Upper lobe of left lung (tissue), 6 donors: ENCODE measurements at places on chromosomes 12 and 14. TPM values are rescaled to one million over a fixed set of nuclear protein-coding genes. Genes with fewer than 3 reads are reported as not detected.

The CCDC88C gene
- 119 TPM for total RNA-seq

The APOF gene
- not detected for total RNA-seq

The TAS2R13 gene
- total RNA-seq: 3.0 TPM

The MAP1LC3B2 gene
- total RNA-seq: not detected

The DIO3 gene
- 2.4 TPM for total RNA-seq

The ALKBH1 gene
- total RNA-seq: 10.5 TPM

DNA sequence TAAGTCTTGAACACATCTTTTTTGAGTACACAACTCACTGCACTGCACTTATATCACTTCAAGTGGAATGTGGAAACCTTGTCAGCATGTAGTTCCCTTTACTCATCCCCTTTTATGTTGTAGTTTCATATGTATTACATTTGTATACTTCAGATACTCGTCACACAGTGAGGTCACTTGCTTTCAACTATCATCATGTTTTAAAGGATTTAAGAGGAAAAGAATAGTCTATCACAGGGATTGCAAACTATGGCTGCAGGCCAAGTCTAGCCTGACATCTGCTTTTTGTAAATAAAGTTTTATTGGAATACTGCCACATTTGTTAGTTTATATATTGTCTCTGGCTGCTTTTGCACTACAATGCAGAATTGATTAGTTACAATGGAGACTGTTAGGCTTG, 24.3 kb downstream of the CNOT2 start:
- no peak for DNase-seq
- H3K36me3 ChIP-seq: no peaks in the 10 kb centered on the region
- H3K4me1 ChIP-seq: peaks cover 6% of the 10 kb centered on the region

DNA sequence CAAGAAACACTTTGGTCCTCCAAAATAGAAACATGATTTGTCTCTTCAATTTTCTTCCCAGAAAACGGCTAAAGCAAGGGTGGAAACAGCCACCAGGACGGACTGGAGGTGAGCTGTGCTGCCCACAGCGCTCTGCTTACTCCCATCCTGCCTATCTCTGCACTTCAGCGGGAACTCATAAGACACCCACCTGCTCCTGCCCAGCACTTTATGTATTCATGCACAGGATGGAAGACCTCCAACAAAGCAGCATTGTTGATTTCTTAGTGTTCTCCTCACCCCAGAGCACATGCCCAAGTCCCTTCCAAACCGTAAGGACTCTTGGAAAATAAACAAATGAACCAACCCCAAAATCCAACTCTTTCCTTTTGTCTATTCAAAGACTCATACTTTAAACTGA, 277.2 kb downstream of the MED13L start:
- no peaks in the 10 kb centered on the region for H3K27me3 ChIP-seq
- no peak for DNase-seq
- H3K4me1 ChIP-seq: peaks cover 8% of the 10 kb centered on the region
- H3K4me3 ChIP-seq: no peak overlapping the region
- H3K27ac ChIP-seq: no peak overlapping the region

DNA sequence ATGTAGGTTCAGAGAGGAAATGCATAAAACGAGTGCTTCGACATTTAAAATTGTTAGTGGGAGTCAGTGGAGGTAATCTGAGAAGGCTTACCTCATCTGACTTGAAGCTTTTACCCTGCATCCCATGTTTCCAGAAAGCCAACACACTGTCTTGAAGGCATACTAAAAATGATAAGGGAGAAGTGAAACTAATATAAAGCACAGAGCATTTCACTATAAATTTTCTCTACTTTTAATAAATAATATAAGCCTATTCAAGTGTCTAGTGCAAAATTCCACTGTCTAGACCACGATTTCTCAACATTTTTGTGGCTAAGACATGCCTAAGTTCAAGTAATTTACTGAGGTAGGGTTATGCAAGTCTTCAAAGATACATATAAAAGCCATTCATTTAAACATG, 29.1 kb upstream of the CDKL1 start:
- peaks cover 16% of the 10 kb centered on the region for H3K36me3 ChIP-seq
- peaks cover 8% of the 10 kb centered on the region for H3K4me1 ChIP-seq
- no peak overlapping the region for H3K4me3 ChIP-seq
- DNase-seq: no peak
- H3K27ac ChIP-seq: no peak overlapping the region
- H3K27me3 ChIP-seq: no peaks in the 10 kb centered on the region

- no peak for DNase-seq
- H3K4me1 ChIP-seq: no peaks in the 10 kb centered on the region
- H3K36me3 ChIP-seq: no peaks in the 10 kb centered on the region
- H3K4me3 ChIP-seq: no peak overlapping the region
Measured at GRCh38 chr14:40599725-40600124, 1007.0 kb upstream of the LRFN5 start.

- no peak overlapping the region for H3K27ac ChIP-seq
- H3K27me3 ChIP-seq: peaks cover 27% of the 10 kb centered on the region
- H3K4me1 ChIP-seq: peaks cover 17% of the 10 kb centered on the region
Measured at GRCh38 chr14:30874999-30875787, 834 bp downstream of the COCH start.

DNA sequence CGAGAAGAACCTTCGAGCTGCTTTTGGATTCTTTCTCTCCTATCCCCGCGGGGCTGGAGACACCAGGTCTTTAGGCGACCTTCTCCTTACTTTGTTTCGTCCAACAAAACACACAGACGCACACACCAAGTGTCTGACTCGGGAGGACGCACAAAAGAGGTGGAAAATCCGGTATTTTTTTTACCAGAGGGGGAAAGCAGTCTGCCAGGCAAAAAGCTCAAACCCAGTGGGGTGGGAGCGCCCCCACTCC, 2.1 kb downstream of the SIX4 start:
- no peaks in the 10 kb centered on the region for H3K36me3 ChIP-seq
- H3K4me3 ChIP-seq: no peak overlapping the region
- no peak overlapping the region for H3K27ac ChIP-seq
- no peaks in the 10 kb centered on the region for H3K27me3 ChIP-seq
- no peak for DNase-seq
- H3K4me1 ChIP-seq: peaks cover 20% of the 10 kb centered on the region

DNA sequence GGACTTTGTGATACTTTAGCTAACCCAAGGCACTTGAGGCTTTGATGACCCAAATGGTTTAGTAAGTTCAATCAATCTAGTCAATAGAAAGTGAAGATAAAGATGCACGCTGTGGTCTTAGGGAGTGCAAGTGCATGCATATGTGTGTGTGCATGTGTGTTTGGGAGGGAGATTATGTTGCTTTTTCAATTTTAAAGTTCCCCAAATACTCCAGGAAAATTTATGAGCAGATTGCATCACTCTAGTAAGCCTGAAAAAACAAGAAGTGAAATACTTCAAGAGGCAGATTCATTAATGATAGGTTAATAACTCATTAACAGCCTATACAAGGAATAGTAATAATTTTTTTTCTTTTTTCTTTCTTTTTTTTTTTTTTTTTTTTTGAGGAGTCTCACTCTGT, 12.4 kb upstream of the SIX1 start:
- no peak for DNase-seq
- no peak overlapping the region for H3K27ac ChIP-seq
- peaks cover 8% of the 10 kb centered on the region for H3K4me1 ChIP-seq

- H3K36me3 ChIP-seq: no peaks in the 10 kb centered on the region
- no peaks in the 10 kb centered on the region for H3K4me1 ChIP-seq
- no peak overlapping the region for H3K27ac ChIP-seq
Measured at GRCh38 chr12:44674875-44675274, 201.2 kb downstream of the NELL2 start.

DNA sequence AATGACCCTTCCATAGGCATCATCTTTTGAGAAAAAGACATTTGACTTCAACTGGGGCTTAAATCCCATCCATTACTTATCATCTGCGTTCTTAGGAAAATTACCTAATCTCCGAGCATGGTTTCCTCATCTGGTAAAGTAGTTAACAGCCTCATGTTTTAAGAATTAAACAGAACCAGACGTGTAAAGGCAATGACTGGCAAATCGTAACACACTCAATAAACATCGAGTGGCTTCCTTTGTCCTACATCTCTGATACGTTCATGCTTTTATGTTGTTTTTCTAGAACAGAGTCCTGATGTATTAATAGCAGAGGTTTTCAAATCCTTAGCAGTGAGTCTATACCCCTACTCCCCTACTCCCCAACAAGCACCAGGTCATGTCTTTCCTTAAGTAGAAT, 189.7 kb upstream of the RGS6 start:
- H3K36me3 ChIP-seq: no peaks in the 10 kb centered on the region
- H3K27me3 ChIP-seq: no peaks in the 10 kb centered on the region
- H3K4me3 ChIP-seq: no peak overlapping the region
- H3K4me1 ChIP-seq: peaks cover 5% of the 10 kb centered on the region
- H3K27ac ChIP-seq: no peak overlapping the region

GRCh38 chr14:77268989-77269600, 1.9 kb downstream of the NGB start:
- no peak overlapping the region for H3K27ac ChIP-seq
- H3K36me3 ChIP-seq: no peaks in the 10 kb centered on the region
- peaks cover 14% of the 10 kb centered on the region for H3K27me3 ChIP-seq
- DNase-seq: no peak
- no peaks in the 10 kb centered on the region for H3K4me1 ChIP-seq

- no peak overlapping the region for H3K4me3 ChIP-seq
- no peak overlapping the region for H3K27ac ChIP-seq
- no peaks in the 10 kb centered on the region for H3K36me3 ChIP-seq
- DNase-seq: no peak
- H3K4me1 ChIP-seq: peaks cover 9% of the 10 kb centered on the region
Measured at GRCh38 chr12:27645671-27646070, 50.6 kb upstream of the REP15 start.

DNA sequence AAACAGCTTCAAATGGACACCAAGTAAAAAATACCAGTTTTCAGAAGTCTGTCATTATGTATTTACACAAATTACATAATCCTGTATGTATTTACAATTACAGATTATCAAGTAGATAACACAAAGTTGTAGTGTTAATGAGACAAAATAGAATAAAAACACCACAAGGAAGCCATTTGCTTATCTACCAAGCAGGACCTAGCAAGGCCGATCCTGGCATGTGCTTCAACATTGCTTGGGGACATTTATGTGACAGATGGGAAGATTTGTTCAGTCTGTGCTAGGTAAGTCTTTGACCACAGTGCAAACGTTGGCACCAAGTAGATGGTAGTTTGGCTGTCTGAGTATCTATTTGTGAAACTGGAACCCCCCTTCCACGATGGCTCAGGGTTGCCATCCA, 35.8 kb downstream of the BCAT1 start:
- no peaks in the 10 kb centered on the region for H3K4me1 ChIP-seq
- H3K36me3 ChIP-seq: no peaks in the 10 kb centered on the region
- H3K4me3 ChIP-seq: no peak overlapping the region
- H3K27ac ChIP-seq: no peak overlapping the region

DNA sequence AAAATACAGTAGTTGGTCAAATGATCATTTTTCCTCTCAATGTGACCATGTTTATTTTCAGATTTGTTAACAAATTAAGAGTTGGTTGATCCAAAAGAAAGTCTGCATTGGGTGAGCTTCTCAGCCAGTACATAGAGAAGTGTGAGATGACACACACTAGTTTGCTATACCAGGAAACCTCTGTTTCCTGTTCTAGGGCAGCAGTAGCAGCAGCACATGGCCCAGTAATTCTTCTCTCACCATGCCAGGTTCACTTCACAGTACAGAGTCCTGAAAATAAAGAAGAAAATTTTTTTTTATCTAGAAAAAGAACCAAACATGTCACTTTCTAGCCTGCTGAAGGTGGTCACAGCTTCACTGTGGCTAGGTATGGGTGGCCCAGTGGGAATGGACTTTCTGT, 250.2 kb upstream of the OR4E1 start:
- H3K27me3 ChIP-seq: no peaks in the 10 kb centered on the region
- H3K4me3 ChIP-seq: no peak overlapping the region
- DNase-seq: no peak
- H3K4me1 ChIP-seq: no peaks in the 10 kb centered on the region
- no peaks in the 10 kb centered on the region for H3K36me3 ChIP-seq

- H3K27me3 ChIP-seq: no peaks in the 10 kb centered on the region
- H3K4me3 ChIP-seq: no peak overlapping the region
- no peak for DNase-seq
- H3K36me3 ChIP-seq: no peaks in the 10 kb centered on the region
- H3K4me1 ChIP-seq: no peaks in the 10 kb centered on the region
Measured at GRCh38 chr12:130444061-130444460, 106.4 kb downstream of the PIWIL1 start.

GRCh38 chr14:68890173-68890931, 88.8 kb downstream of the ACTN1 start:
- peaks cover 11% of the 10 kb centered on the region for H3K36me3 ChIP-seq
- no peaks in the 10 kb centered on the region for H3K4me1 ChIP-seq
- no peak overlapping the region for H3K27ac ChIP-seq
- H3K27me3 ChIP-seq: no peaks in the 10 kb centered on the region
- H3K4me3 ChIP-seq: no peak overlapping the region
- DNase-seq: no peak
